Lower lobe of right lung (tissue), 2 donors: ENCODE measurements at places on chromosomes 3 and 15.

DNA sequence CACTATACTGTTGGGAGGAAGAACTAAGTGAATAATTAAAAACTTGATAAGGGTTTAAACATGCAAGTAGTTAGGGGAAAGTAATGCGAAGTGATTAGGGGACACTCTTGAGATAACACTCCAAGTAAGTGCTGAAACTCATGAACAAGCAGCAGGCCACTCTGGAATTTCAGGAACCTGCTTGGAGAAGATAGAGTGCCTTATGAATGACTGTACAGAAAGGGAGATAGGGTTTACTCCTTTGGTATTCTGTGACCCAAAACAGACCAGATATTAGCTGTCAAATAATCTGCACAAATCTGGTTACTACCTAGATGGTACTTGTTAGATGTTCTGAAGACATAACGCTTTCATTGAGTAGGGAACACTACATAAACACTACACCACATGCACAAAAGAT, 85.6 kb downstream of the FRMD4B start:
- no peak for DNase-seq
- no peak overlapping the region for H3K4me3 ChIP-seq
- peaks cover 57% of the 10 kb centered on the region for H3K36me3 ChIP-seq

DNA sequence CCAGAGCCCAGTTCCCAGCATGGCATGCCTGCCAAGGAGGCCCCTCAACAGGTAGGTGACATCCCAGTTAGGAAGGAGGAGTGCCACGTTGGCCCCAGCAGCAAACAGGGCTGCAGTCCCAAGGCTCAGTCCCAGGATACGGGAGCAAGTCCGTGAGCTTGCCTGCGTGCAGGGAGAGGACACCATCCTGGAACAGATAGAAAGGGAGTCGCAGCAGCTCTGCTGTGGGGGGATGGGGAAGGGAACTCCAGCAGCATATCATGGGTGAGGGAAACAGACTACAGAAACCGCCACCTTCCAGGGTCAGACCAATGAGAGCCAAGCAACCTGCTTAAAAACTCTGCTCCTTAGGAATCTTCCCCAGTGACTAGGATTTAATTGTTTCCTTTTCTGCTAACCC, 9.4 kb upstream of the DYNLT2B start:
- no peaks in the 10 kb centered on the region for H3K4me1 ChIP-seq
- no peaks in the 10 kb centered on the region for H3K36me3 ChIP-seq
- no peak for DNase-seq
- H3K27me3 ChIP-seq = no peaks in the 10 kb centered on the region
- no peak overlapping the region for H3K4me3 ChIP-seq

- H3K36me3 ChIP-seq = no peaks in the 10 kb centered on the region
- H3K4me3 ChIP-seq = no peak overlapping the region
- H3K27ac ChIP-seq = no peak overlapping the region
- DNase-seq = no peak
- H3K4me1 ChIP-seq = peaks cover 23% of the 10 kb centered on the region
Observed at GRCh38 chr15:42108806-42109205, 14.4 kb upstream of the PLA2G4D start.

- H3K4me1 ChIP-seq = no peaks in the 10 kb centered on the region
- H3K27ac ChIP-seq = no peak overlapping the region
- H3K36me3 ChIP-seq = no peaks in the 10 kb centered on the region
- no peak overlapping the region for H3K4me3 ChIP-seq
- H3K27me3 ChIP-seq = no peaks in the 10 kb centered on the region
Observed at GRCh38 chr3:45778761-45779201, 17.6 kb downstream of the SLC6A20 start.

- no peak overlapping the region for H3K27ac ChIP-seq
- no peaks in the 10 kb centered on the region for H3K4me1 ChIP-seq
- no peak overlapping the region for H3K4me3 ChIP-seq
- no peak for DNase-seq
Observed at GRCh38 chr15:31279221-31280045, 47.2 kb upstream of the KLF13 start.

DNA sequence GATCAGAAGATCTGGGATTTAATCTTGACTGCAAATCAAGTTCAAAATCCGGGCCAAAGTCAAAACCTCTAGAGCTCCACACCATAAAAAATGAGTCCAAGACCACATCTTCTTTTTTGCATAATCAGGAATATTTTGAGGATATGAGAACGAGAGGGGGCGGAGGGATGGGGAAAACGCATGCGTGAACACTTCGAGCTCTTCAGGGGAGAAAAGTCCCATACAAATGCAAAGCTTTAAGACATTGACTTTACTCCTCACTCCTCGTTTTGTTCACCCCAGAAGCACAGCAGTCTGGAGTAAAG, 68.2 kb downstream of the SUMF1 start:
- DNase-seq = no peak
- H3K4me3 ChIP-seq = no peak overlapping the region
- H3K36me3 ChIP-seq = peaks cover 23% of the 10 kb centered on the region
- no peaks in the 10 kb centered on the region for H3K4me1 ChIP-seq

DNA sequence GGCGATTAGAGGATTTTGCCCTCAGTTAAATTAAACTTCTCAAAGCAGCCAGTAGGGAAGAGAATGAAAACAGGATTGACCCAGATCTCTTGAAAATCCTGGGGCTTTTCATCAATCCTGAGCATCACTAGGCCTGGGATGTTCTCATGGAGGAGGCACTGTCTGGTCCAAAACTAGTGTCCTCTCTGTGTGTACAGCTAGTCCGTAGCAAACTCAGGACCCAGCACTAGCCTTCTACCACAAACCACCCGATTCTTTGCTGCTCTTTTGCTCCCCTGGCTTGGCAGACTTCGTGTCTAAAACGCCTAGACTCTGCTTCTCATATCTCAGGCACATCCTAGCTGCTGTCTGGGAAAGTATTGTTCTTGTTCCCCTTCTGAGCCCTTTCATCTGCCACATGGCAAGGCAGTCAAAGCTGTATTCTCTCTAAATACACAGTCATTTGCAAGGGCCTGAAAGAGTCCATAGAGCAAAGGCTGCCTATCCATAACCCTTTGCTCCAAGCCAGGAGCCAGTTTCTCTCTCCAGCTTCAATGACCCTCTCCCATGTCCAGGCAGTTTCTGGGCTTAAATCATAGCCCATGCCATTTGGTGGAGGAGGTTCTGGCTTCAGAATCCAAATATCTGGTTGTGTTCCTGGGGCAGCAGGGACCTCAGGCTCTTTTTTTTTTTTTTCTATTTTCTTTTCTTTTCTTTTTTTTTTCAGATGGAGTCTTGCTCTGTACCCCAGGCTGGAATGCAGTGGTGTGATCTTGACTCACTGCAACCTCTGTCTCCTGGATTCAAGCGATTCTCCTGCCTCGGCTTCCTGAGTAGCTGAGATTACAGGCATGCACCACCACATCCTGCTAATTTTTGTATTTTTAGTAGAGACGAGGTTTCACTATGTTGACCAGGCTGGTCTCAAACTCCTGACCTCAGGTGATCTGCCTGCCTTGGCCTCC, 52.4 kb downstream of the CDC25A start:
- no peak for DNase-seq
- H3K27ac ChIP-seq = no peak overlapping the region
- peaks cover 17% of the 10 kb centered on the region for H3K4me1 ChIP-seq
- no peak overlapping the region for H3K4me3 ChIP-seq
- no peaks in the 10 kb centered on the region for H3K27me3 ChIP-seq

GRCh38 chr15:62975515-62975914, 67.0 kb upstream of the TPM1 start:
- H3K4me1 ChIP-seq = no peaks in the 10 kb centered on the region
- no peaks in the 10 kb centered on the region for H3K36me3 ChIP-seq
- no peak overlapping the region for H3K4me3 ChIP-seq
- H3K27me3 ChIP-seq = no peaks in the 10 kb centered on the region

DNA sequence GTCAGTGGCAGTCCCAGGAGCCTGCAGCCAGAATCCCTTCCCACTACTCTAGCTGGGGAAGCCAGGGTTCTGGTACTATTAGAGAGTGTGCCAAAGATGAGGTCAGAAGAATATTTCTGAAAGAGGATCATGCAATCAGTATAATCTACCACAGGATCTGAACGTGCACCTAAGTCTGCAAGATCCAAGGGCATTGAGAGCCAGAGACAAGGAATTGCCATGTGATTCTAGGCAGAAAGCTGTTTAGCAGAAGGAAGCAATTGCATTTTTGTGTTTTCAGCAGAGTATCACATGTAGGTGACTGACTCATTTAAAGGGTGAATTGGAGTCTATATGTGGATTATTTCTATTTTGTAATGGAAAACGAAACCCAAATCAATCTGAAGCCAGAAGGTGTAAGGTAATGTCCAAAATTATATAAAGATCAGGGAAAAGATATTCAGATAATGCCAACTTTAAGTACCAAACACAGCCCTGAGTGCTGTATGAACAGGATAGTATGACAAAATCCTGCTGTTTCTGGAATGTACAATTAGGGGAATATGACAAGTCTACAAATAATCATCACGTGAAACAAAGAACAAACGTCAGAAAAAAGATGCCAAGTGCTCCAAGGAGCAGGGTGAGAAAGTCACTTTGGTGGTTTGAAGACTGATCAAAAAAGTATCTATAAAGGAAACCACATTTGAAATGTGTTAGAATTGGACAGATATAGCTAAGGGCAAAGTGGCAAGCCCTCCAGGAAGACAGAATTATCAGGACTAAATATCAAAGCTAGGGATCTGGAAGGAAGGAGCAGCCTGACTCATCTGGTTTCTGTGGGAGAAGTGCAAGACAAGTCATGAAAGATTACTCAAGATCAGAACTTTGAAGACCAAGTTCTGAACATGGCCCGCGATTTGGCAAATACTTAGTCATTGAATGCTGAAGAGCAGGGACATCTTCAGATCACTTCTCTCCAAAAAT, 1036.6 kb downstream of the NTRK3 start:
- no peak for DNase-seq
- H3K27ac ChIP-seq = no peak overlapping the region
- no peaks in the 10 kb centered on the region for H3K36me3 ChIP-seq

GRCh38 chr3:94225148-94225865, 162.4 kb downstream of the NSUN3 start:
- no peaks in the 10 kb centered on the region for H3K36me3 ChIP-seq
- H3K4me3 ChIP-seq = no peak overlapping the region
- DNase-seq = no peak
- H3K27me3 ChIP-seq = no peaks in the 10 kb centered on the region

GRCh38 chr3:197238842-197239241, 59.6 kb downstream of the DLG1 start:
- no peak overlapping the region for H3K27ac ChIP-seq
- no peak overlapping the region for H3K4me3 ChIP-seq
- DNase-seq = no peak
- H3K36me3 ChIP-seq = no peaks in the 10 kb centered on the region

DNA sequence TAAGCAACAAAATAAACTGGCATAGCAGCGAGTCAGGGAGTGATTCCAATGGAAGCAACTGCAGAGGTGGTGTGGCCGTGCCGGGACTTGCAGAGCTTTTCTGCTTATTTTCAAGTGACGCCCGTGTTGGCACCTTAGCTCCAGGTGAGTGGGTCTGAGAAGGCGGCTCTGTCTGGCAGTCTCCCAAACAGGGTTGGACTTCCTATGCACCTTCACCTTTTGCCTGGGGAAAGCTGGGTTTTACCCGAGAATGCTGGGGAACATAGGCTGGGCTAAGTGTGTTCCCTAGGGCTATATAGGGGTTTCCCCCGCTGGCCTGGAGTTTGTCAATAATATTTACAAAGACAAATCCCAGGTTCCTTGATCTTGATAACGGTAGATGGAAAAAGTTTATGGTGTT, 179.9 kb upstream of the TBL1XR1 start:
- no peak overlapping the region for H3K27ac ChIP-seq
- H3K4me3 ChIP-seq = no peak overlapping the region
- no peaks in the 10 kb centered on the region for H3K36me3 ChIP-seq
- H3K27me3 ChIP-seq = no peaks in the 10 kb centered on the region

DNA sequence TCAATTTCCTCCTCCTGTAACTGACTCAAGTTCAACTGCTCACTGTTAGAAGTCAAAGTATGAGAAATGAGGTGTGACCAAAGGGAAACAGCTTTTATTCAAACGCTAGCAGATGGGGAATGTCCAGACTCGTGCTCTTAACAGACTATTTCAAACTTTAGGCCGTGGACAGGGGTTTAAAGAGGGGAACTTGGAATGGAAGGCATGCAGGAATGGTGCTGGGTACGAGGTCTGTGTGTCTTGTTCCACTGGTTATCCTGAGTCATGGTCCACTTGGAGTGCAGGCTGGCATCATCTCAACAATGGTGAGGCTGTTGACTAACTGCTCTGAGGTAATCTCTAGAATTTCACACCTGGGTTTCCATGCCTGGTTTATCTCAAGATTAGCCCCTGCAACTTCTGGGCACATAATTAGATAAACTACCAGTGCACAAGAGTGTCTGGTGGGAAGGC, 22.9 kb upstream of the DNAAF4 start:
- H3K36me3 ChIP-seq = no peaks in the 10 kb centered on the region
- H3K27me3 ChIP-seq = no peaks in the 10 kb centered on the region
- H3K4me1 ChIP-seq = no peaks in the 10 kb centered on the region
- no peak for DNase-seq

DNA sequence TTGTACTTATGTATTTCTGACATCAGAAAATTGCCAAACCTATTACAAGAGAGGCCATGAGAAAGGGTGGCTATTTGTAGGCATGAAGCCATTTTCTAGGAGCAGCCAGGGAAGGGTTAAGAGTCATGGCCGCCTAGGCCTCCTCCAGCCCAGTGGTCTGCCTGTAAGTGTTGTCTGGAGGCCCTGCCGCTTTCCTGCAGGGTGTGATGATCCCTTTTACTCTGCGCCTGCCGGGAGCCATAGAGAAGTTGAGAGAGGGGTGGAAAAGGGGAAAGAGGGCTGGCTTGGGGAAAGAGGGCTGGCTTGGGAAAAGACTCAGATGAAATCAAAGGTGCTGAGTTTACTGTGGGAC, 29.1 kb upstream of the KCTD6 start:
- H3K36me3 ChIP-seq = no peaks in the 10 kb centered on the region
- no peak for DNase-seq
- peak overlapping the region; percentile 39 for H3K4me3 ChIP-seq
- peaks cover 14% of the 10 kb centered on the region for H3K4me1 ChIP-seq

- no peaks in the 10 kb centered on the region for H3K27me3 ChIP-seq
- no peaks in the 10 kb centered on the region for H3K36me3 ChIP-seq
- no peak overlapping the region for H3K27ac ChIP-seq
- no peaks in the 10 kb centered on the region for H3K4me1 ChIP-seq
- H3K4me3 ChIP-seq = no peak overlapping the region
Observed at GRCh38 chr15:38547255-38547997, 17.2 kb downstream of the RASGRP1 start.

- no peaks in the 10 kb centered on the region for H3K4me1 ChIP-seq
- H3K27me3 ChIP-seq = no peaks in the 10 kb centered on the region
- H3K4me3 ChIP-seq = no peak overlapping the region
- H3K36me3 ChIP-seq = no peaks in the 10 kb centered on the region
- DNase-seq = no peak
- no peak overlapping the region for H3K27ac ChIP-seq
Observed at GRCh38 chr3:168260859-168261258, 165.1 kb upstream of the GOLIM4 start.

DNA sequence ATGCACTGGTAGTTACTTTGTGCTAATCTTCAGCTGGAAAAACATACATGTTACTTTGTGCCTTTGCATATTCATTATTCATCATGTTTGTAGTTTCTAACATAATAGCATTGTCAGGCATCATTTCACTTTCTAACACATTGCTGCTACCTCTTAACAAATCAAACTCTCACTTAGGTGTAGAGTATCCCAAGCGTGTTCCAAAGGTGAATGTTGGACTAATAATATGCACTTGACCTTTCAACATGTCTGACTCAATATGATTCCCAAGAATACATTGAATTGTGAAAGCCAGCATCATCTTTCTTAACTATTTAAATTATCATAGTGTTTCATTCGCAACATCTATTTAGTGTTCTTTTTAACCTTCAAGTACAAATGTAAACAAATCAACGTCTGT, 211.6 kb downstream of the BBX start:
- H3K4me3 ChIP-seq = no peak overlapping the region
- no peak overlapping the region for H3K27ac ChIP-seq
- DNase-seq = no peak
- H3K4me1 ChIP-seq = no peaks in the 10 kb centered on the region
- H3K36me3 ChIP-seq = peaks cover 10% of the 10 kb centered on the region
- no peaks in the 10 kb centered on the region for H3K27me3 ChIP-seq
